ENCODE measurements at places on chromosomes 5 and 9.

- DNase-seq: no peak
These were observed 50.6 kb downstream of the WHRN start for GRCh38 chr9:114454652-114455051.

GRCh38 chr5:76499507-76500161 is 96.5 kb downstream of the IQGAP2 start:
- DNase-seq: no peak

GRCh38 chr9:38119560-38120236 is 50.7 kb upstream of the SHB start:
- DNase-seq: no peak

DNA sequence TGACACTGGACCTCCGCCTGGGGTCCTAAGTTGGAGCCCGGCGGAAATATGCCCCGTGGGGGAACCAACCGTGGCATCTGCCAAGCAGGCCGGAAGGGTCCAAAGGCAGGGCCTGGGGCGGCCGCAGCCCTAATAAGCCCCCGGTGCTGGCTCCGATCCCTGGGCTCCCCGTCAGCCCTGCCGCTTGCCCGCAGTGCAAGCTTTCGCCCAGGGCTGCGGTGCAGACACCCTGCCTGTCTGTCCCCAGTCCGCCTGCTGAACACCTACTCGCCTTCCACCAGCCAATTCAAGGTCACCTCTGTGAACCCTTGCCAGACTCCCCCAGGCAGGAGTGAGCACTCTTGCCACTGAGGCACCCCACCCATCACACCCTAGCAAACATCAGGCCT is 502 bp upstream of the PTGR1 start:
- no peak for DNase-seq

DNA sequence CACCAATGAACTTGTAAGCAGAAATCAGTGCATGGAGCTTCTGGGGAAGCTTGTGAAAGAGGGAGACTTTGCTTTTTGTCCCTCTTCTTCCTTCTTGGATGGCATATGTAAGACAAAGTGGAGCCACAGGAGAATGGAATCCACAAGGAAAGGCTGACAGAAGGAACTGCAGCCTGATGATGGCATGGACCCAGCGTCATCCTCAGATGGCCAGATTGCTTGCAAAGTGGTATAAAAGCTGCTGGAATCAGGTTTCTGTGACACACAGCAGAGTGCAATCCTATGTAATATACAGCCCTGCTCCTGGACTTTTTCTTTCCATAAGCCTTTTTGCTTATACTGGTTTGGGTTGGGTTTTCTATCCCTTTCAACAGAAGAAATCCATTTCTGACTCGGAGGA is 31.4 kb upstream of the SPARC start:
- DNase-seq: no peak

Data from stimulated activated CD8-positive, alpha-beta memory T cell treated with anti-CD3 and anti-CD28 coated beads, Interleukin-4, amount 100 ng/mL, for 4 hours (primary cell).